Naive B cell (primary cell): ENCODE measurements at places on chromosomes 1 and 21.

- no peak for DNase-seq
Observed at GRCh38 chr1:11129649-11130390, 30.2 kb upstream of the EXOSC10 start.

GRCh38 chr1:8077120-8077573, 51.0 kb upstream of the ERRFI1 start:
- DNase-seq: no peak

DNA sequence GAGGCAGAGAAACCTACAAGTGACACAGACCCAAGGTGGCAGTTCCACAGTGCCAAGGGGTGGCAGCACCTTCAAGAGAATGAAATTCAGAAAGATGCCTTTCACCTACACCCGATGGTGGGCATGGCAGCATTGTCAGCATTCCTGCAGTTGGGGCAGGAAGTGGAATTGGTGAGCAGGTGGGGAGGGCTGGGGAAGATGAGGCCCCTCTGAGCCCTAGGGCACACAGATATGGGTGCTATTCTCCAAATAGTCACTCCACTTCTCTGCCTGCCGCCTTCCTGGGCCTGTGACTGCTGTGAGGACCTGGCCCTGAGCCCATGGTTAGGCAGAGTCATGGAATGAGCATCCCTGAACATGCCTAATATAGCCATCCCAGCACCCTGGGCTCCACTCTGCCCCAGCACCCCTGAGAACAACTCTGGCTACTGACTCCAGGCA, 8.3 kb downstream of the SHISA4 start:
- DNase-seq: no peak

- no peak for DNase-seq
Observed at GRCh38 chr1:211371406-211372105, 44.9 kb downstream of the TRAF5 start.
